ENCODE measurements at places on chromosomes 13 and 19.

- DNase-seq = peak; percentile 14
These were observed 1.1 kb downstream of the PPP1R12C start for GRCh38 chr19:55116232-55116858.

DNA sequence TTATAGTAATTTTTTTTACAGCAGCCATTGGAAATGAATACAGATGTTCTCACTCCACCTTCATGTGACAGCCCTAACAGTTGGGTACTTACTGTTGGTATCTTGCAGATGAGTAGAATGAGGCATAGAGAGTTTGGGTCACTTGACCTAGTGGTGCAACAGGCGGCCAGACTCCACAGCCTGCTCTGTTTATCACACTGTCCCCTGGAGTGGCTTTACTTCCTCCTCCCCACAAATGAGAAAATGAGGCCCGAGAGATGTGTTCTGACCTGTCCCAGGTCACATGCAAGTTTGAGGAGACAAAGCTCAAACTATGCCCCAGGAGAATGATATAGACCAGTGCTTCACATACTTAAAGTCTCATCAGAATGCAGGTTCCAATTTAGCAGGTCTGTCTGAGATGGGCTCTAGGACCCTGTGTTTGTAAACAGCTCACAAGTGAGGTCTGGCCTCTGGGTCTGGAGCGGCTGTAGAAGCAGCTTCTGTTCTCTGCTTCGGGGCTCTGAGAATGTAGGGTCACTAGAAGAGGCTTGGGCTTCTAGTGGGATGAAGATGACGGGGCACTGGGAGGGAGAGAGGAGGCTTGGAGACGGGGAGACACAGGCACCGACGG lies 37.4 kb upstream of the RCBTB2 start:
- no peak for DNase-seq

DNA sequence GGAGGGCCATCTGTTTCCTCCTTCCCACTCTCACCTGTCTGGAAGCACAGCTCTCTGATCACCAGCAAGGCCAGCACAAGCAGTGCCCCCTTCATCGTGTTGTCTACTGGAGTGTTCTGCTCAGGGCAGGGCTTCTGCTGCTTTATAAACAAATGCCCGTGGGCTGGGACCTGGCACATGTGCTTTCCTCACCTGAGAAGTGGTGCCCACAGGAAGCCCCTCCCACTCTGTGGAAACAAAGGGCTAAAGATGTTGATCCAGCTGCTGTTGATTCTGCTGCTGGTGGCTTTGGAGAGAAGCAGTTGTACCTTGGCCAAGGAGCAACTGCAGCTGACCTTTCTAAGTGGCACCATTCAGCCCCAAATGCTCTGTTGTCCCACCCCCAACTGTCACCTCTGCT lies 26.4 kb upstream of the ZNF181 start:
- no peak for DNase-seq

GRCh38 chr13:28659621-28659970 lies 666 bp downstream of the POMP start:
- DNase-seq = peak; percentile 19

- no peak for DNase-seq
These were observed 10.4 kb downstream of the NUDT19 start for GRCh38 chr19:32702010-32702409.

- no peak for DNase-seq
These were observed 114.8 kb downstream of the COL4A2 start for GRCh38 chr13:110421696-110422385.

DNA sequence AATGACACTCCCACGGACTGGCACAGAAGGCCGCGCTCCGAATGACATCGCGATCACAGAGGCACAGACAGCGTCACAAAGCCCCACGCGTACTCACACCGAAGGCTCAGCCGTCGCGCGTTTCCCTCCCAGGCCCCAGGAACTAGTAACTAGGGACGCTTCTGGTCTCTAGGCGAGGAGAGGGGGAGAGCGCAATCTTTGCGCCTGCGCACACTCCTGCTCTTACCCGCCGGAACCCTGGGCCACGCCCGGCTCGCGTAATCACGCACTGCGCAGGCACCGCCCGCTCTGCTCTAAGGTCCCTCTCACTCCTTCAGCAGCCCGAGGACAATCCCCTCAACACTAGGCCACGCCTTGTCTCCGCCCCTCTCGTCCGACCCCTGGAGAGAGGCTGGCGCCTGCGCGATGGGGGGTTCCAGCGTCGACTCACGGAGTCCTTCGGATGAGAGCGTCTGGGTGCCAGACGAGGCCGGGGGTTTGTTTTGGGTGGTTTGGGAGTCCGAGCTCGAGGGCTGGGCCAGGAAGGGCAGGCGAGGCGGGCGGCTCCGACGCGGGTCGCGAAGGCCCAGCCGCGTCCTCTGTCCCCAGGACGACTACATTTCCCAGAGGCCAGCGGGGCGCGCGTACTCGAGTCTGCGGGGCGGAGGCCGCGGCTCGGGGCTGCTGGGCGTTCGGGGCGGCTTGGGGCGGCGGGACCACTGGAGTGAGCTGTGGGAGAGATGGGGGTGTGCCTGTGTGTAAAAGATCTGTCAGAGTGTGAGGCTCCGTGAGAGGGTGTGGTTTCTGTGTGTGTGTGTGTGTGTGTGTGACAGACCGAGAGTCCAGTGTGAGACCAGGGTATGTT lies at the start of gene ZNF471:
ZNF471 (plus strand) TSS at position 410 of the 844 bp plus-strand sequence. CDS start 3,717 bp downstream, outside the sequence.
- DNase-seq = no peak

DNA sequence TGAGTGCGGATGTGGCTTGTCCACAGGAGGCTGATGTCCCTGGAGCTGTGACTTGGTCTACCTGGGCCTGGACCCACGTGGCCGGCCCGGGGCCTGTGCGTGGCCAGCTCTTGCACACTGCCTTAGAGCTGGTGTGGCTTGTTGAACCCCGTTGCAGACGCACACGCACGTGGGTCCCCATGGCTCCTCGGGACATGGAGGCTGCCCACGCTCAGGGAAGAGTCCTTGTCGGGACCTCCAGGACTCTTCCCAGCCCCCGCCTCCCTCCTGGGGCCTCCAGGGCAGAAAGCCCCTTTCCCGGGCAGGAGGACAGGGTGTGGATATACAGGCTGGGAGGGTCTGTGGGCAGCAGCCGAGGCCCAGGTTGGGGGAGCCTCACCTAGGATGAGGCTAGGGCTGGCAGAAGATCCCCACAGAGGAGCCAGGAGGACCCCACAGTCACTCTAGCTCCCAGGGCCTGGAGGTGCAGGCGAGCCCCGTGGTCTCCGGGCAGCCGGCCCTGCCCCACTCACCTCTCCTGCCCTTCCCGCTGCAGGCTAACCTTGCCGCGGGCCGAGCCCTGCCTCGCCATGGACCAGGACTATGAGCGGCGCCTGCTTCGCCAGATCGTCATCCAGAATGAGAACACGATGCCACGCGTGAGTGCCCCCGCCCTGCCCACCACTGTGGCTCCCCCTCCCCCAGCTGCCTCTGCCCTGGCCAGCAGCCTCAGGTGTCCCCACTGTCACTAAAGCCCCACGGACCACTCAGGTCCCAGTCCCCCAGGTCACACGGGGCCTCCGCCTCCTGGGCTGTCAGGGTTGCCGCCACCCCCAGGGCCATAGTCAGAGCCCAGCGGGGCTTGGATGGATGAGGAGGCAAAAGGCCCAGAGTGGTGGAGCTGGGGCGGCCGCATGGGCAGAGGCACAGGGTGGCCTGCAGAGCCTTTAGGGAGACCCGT lies 16.3 kb upstream of the TEKTIP1 start:
- DNase-seq = no peak
